ENCODE measurements at places on chromosomes 12 and 14.

GRCh38 chr12:29333178-29333577, 47.8 kb downstream of the ERGIC2 start:
- no peak for DNase-seq

DNA sequence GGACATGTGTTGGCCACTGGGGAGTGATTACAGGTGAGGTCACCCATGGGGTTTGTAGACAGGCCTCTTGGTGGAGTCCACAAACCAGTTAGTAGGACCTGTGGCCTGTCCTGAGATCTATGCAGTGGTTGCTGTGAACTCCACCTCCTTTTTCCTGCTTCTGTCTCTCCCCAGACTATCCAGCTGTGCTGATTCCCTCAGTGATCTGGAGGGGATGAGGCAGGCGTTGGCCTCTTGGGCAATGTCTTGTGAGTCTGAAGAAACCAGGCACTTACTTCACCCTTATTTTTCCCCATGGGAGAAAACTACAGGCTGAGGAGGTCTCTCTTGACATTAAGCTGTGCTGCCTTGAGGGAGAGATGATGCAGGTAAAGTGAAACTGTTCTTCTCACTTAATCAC, 257.2 kb upstream of the PRICKLE1 start:
- DNase-seq: no peak

DNA sequence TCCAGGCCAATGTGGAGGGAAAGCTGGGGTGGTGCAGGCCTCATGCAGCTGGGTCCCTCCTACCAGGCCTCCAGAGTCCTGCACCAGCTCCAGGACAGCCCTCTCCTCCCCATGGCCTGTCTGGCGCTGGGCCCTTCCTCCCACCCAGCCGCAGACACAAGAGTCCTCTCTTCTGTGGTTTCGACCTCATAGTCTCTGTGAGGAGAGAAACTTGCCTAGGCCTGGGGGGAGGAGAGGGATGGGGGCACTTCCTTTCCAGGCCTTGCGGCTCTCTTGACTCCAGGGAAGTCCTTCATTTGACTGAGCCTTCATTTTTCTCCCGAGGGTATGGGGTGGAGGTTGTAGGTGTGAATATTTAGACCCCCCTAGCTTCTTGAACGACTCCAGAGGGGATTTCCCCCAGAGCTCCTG, 2.3 kb downstream of the MMP14 start:
- DNase-seq: no peak

- DNase-seq: no peak
These were observed 11.0 kb upstream of the MLXIP start for GRCh38 chr12:122067548-122067947.

GRCh38 chr12:113818283-113818682, 147.8 kb downstream of the RBM19 start:
- DNase-seq: no peak

DNA sequence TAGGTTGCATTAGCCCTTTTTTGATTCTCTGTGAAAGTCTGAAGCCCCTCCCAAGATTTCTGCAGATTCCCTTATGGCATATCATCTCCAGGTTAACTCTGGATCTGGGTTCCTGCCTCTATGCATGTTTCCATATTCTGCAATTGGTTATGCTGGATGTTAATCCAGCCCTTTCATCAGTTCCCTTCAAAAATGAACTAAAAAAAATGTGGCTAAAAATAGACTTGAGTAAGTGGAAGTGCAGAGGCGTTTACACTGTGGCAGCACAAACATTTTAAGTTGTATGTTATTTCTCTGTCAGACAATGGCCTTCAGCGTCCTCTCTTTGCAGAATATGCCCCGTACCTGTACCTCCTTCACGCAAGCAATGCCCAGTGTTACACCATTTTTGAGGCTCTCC, 11.4 kb downstream of the MGST1 start:
- DNase-seq: no peak

DNA sequence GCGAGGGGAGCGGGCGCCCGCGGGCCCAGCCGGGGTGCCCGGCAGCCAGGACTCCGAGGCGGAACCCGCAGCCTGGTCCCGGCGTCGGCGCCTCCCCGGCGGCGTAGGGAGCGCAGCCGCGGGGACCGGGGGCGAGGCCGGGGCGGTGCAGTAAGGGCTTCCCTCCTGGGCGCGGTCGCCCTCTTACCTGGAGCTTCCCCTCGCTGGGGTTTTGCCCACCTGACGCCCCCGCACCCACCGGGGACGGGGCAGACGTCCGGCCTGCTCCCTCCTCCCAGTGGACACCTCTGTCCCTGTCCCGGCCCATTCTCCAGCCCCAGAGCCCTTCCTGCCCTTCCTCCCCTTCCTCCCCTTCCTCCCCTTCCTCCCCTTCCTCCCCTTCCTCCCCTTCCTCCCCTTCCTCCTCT, 413 bp upstream of the TUBA1C start:
- DNase-seq: peak; percentile 52

DNA sequence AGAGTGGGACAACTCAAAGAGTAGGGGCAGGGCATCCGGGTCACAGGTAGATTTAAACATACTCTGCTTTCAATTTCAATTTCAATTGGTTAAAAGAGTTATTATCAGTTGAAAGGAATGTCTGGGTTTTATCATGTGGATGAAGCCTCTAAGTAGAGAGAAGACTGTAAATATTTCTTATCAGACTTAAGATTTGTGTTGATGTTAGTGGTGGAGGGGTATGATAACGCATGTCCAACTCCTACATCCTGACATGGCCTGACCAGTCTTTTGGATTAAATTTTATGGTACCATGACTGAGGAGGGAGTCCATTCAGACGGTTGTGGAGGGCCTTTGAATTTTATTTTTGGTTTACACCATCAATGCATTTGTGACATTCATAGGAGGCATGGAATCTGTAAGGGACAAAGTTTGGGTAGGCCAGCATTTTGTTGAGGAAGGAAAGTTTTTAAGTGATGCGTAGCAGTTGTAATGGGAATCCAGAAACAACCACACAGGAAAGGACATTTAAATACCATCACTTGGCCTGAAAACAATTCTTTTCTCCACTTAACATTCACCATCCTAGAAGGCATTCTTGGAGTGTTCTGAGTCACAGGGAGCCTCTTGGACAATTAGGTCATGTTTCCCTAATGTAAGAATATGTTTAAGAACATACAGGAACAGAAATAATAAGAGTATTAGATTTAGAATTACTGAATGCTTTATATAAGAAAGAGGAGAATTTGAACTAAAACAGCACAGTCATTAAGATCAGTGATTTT, 371.9 kb downstream of the ATP23 start:
- DNase-seq: no peak

GRCh38 chr12:125131958-125132357, 66.7 kb downstream of the AACS start:
- DNase-seq: no peak

GRCh38 chr12:131102991-131103668, 149.4 kb downstream of the ADGRD1 start:
- no peak for DNase-seq

DNA sequence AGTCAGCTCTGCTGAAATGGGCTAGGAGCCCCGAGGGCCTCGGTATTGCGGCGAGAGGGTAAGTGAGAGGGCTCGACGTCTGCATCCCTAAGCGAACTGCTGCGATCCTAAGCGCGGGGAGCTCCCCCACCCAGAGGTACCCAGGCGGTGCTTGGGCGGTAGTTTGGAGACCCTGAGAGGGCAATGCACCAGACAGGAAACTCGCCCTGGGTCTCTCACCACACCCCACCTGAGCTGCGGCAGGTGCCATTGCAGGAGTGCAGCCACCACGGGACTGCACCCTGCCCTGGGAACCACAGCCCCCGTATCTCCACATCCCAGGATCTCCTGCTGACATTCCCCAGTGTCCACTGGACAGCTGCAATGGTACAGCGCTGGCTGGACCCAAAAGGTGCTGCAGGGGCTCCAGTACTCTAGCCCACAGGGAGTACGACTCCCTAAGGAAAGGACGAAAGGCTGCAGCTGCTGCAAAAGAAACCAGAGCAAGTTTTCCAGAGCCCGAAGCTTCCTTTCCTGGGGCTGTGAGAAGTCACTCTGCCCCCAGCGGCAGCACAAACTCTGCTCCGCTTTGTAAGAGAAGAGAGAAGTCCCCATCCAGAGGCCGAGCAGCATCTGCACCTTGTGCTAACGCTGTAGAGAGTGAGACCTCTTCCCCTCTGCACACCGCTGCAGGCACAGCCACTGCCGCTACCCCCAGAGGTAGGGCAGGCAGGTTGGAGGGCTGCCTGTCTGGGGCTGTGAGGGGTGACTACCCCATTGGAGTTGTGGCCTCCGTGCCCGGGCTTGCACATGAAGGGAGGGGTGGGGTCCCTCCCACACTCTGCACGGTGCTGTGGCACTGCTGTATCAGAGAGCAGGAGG, 31.1 kb upstream of the MON2 start:
- DNase-seq: peak; percentile 46

DNA sequence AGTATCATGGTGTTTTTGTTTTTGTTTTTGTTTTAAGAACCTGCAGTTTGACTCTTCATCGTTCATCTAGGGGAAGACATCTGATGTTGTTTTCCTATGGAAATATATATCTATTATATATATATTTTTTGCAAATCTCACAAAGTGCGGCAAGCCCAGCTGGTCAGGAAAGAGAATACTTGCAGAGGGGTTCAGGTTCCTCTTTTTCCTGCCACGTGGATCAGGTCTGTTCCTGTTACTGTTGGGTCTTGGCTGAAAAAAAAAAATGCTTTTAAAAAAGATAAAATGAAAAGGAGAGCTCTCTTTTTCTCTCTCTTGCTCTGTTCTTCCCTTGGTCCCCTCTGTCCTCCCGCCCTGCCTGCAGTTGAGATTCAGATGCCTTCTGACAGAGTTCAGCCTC, 179.4 kb upstream of the BCL2L14 start:
- no peak for DNase-seq

DNA sequence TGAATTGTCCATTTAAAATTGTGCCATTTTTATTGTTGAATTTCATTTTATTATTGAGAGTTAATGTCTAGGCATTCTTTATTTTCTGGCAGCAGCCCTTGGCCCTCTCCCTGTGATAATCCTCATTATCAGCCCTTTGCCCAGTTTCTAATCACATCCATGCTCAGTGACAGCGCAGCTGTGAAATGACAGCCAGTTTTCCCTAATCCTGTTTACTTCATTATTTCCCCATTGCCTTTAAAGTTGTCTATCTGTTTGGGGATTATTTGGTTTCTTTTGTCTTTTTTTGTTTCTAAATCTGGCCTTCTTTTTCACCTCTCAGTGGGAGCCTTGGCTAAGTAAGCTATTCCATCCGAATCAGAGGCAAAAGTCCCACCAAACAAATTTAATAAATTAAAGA, 476.9 kb downstream of the SLC6A15 start:
- no peak for DNase-seq

DNA sequence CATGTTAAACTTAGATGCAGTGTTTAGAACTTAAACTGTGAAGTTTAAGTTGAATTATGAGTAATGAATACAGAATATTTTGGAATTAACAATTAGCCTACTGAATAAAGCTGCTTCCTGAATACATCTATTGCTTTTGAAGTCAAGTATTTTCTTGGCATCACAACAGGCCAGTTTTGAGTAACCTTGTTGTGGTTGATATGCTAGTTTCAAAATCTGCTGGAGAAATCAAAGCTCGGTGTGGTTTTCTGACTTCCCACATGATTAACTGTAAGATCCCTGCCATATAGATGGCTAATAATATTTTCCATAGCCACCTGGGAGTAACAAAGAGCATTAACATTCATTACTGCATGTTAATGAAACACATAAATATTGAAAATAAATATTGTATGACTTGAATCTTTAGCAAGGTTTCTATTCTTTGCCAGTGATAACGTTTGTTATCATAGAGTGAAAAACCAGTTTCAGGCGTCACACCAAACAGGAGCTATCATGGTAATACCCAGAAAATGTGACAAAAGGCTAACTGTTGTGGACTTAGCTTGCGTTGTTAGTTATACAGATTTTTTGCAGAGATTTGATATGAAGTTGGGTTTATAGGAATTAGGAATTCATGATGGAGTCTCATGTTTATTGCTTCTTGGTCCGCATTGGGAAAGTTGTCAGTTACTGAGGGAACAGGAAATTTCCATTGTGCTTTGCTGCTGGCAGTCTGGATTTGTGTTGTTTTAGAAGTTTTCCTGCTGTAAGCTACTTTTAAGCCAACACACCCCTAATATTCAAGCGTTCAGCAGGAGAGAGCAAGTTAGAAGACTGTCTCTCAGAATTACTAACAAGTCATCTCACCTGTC, 32.1 kb downstream of the PPFIBP1 start:
- no peak for DNase-seq

GRCh38 chr12:122148657-122149056, 25.4 kb downstream of the IL31 start:
- no peak for DNase-seq

DNA sequence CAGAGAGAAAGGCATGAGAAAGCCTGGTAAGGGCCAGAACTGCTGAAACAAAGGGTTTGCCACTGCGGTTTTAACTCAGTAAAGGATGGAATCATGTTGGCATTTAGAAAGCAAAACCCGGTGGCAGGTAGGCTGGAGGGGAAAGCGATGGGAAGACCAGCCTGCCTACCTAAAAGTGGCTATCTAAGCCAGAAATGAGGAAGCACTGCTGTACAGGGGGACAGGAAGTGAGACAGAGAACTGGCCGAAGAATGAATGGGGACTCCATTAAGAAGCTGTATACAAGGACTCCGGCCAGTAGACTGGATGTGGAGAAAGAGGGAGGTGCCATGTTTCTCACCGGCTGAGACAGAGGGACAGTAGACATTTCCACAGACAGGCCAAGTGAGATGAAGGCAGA, 48.2 kb downstream of the PPM1H start:
- DNase-seq: no peak

GRCh38 chr12:57240066-57240921, 10.7 kb downstream of the STAC3 start:
- peak; percentile 48 for DNase-seq

- DNase-seq: no peak
These were observed 4.0 kb downstream of the MAPKAPK5 start for GRCh38 chr12:111846016-111846415.

All from GM12892 (cell line).